GM04503 (cell line): ENCODE measurements at places on chromosomes 2 and 18.
A peak's percentile ranks its signal among the peaks of the same experiment; 100 is the strongest.

GRCh38 chr2:36452260-36452659, 96.7 kb downstream of the CRIM1 start:
- DNase-seq: peak; percentile 69

GRCh38 chr2:132623096-132623839, 46.7 kb downstream of the LYPD1 start:
- DNase-seq: peak; percentile 72

GRCh38 chr2:140747665-140748064, 1383.2 kb downstream of the LRP1B start:
- no peak for DNase-seq

GRCh38 chr2:37507051-37507410, 162.6 kb downstream of the QPCT start:
- DNase-seq: no peak

DNA sequence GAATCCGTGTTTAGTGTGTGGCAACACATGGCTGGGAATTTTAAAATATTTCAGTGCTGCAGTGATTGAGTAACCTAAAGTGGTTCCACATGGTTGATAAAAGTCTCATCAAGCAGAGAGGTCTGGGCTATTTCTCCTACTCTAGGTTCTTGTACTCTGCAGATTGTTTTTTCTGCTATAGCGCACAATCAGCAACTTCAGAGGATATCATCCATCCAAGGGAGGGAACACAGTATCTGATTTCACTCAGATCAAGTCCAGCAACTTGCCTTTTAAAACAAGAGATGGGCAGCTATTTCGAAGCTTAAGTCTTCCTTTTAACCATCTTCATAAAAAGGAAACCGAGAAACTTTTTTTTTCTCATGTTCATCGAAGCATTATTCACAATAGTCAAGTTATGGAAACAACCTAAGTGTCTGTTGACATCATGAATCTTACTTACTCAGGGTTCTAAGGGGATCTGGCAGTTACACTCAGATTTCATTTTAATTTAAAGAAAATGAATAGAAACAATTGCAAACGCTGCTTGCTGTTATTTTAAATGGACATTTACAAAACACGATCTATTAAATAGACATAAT, 172.7 kb upstream of the TRIB2 start:
- peak; percentile 54 for DNase-seq

GRCh38 chr18:23640052-23640451, 22.7 kb downstream of the ANKRD29 start:
- DNase-seq: no peak

GRCh38 chr2:42927334-42928160, 135.2 kb upstream of the HAAO start:
- DNase-seq: no peak

GRCh38 chr2:240111253-240111652, 24.9 kb downstream of the COPS9 start:
- no peak for DNase-seq

GRCh38 chr2:124755386-124755785, 730.3 kb downstream of the CNTNAP5 start:
- DNase-seq: no peak

GRCh38 chr2:43611987-43612894, 16.4 kb upstream of the THADA start:
- no peak for DNase-seq

GRCh38 chr2:217614096-217614495, 388.7 kb downstream of the TNS1 start:
- no peak for DNase-seq

- DNase-seq: peak; percentile 63
These were observed 24.5 kb downstream of the RTTN start for GRCh38 chr18:70181015-70181414.

DNA sequence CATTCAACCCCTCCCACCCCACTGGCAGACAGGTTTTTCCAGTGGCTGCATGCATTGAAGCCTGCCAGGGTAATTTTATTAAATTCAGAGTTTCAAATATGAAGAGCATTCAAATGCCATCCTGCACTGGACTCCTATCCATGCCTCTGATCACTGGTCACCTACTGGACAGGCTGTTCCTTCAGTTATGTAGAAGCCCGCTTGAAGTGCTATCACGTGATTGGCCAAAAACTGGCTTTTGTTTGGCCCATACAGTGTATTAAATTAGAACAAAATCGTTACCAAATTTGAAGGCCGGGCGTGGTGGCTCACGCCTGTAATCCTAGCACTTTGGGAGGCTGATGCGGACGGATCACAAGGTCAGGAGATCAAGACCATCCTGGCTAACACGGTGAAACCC, 464.1 kb downstream of the TSN start:
- DNase-seq: no peak

DNA sequence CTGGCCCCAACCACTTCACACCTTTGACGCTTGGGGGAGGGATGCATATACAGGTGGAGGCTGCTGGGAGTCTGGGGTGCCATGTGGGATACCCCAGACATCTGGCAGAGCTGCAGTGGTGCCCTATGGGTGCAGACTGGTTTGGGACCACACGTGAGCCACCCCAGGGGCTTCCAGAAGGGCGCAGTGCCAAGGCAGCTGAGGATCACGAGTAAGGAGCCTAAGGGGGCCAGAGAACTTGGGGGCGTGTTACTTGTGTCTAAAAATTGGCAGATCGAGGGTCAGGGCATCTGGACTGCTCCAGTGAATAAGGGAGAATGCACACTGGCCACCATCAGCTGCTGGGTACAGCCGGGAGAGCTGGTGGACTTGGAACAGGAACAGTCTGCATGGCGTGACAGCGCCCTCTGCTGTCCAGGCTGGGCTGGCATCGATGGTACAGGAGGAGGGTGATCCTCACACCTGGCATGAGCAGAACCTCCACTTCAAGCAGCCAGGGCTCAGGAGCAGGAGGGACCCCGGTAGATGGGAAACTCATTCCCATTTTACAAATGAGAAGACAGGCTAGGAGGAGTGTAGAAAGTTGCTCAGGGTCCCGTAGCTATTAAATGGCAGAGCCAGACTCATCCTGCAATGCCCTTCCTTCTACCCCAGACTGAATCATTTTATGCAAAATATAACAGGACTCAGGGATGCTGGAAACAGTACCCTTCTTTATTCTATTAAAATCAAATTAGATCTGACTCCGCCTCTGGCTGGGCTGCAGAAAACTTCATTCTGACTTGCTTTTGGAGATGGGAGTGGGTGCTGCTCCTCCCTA, 60.4 kb downstream of the ATOH8 start:
- no peak for DNase-seq

GRCh38 chr18:23519734-23520133, 16.4 kb downstream of the RMC1 start:
- no peak for DNase-seq

- no peak for DNase-seq
These were observed 82.6 kb downstream of the MBP start for GRCh38 chr18:77049938-77050337.

DNA sequence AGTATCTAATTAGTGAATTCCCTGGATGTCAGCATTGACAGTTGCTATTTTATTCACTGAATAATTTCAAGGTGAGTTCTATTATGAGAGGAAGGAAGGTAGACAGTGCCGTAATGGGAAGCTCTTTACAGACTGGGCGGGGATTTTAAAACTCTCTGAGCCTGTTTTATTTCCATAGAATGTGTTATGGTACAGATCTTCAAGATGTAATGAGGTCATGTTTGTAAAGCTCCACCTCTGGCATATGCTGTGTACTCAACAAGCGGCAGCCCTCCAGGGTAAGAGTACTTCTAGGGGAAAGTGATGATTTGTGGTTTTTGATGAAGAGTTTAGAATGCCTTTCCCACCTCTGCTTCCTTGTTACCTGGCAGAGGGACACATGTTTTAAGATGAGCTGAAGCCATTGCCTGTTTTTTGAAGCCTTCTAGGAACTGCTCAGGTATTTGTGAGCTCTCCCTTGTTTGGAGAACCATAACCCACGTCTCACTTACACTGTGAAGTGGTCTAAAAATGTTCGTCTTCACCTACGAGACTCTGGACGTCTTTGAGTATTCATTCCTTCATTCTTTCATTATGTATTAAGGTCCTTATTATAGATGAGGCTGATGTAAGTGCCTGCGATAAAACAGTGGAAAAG, 251.2 kb downstream of the PTGR3 start:
- DNase-seq: no peak

- DNase-seq: no peak
These were observed 231.5 kb downstream of the SLC8A1 start for GRCh38 chr2:40220177-40220925.

GRCh38 chr18:59395226-59396175, 36.4 kb upstream of the LMAN1 start:
- no peak for DNase-seq

- no peak for DNase-seq
These were observed 40.4 kb upstream of the RASGRP3 start for GRCh38 chr2:33436083-33436482.

- DNase-seq: peak; percentile 64
These were observed 21.4 kb upstream of the EML4 start for GRCh38 chr2:42147641-42148274.

- DNase-seq: no peak
These were observed 179.8 kb upstream of the HAAO start for GRCh38 chr2:42971947-42972736.

DNA sequence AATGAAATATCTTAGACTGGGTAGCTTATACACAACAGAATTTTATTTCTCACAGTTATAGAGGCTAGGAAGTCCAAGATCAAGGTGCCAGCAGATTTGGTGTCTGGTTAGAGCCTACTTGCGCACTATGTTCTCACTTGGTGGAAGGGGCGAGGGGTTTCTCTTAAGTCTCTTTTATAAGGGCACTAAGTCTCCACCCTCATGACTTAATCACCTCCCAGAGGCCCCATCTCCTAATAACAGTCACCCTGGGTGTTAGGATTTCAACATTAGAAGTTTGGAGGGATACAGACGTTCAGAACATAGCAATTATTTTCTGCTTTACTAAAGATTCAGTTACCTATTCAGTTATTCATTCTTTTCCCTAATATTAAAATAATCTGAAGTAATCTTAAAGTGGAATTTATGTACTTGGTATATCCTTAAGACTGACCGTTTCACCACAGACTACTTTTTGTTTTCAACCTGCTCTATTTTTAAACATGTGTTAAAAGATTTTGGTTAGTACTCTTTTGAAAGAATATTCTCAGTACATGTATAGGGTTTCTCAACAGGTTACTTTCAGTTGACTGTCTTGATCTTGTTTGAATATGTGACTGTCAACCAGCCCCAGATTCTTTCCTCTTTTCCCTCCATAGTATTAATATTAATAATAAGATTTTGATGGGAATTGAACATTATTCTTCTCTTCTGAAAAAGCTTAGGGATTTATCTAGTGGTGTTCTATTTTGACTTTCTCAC, 130.0 kb downstream of the TAF4B start:
- no peak for DNase-seq

DNA sequence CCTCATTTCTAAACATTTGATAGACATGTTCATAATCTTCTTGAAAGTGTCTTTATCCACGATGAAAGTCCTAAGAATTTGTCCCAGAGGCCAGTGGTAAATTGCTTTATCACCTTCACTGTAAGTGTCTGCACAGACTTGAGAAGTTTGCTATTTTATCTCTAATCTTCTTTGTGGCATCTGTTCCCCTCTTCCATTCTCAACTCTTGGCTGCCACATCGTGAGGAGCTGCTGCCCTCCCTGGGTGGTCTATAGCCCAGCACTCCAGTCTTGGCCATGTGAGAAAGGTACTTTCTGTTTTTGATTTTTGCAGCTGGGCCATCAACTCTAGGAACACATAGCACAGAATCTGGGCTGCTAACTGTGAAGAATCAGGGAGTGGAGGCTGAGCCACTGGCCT, 45.5 kb downstream of the SLC14A2 start:
- DNase-seq: no peak

GRCh38 chr18:3449512-3450011, 410 bp upstream of the TGIF1 start:
- no peak for DNase-seq

GRCh38 chr2:109289504-109290222, 160.7 kb downstream of the SH3RF3 start:
- DNase-seq: no peak

DNA sequence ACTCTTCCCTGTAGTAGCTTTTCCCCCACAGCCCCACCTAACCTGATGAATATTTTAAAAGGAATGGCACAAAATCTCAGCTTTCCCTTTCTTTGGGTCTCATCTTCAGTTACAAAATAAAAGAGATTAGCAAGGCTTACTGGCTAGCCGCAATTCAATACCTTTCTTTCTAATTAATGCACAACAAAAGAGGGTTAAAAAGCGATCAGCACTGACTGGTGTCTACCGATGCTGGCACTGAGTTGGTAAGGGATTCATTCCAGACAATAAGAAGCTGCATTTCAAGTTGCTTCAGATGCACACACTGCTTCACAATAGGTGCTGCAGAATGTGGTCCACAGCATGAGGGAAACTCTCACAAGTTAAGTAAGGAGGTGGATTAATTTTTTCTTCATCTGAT, 41.9 kb downstream of the HDHD2 start:
- DNase-seq: no peak

DNA sequence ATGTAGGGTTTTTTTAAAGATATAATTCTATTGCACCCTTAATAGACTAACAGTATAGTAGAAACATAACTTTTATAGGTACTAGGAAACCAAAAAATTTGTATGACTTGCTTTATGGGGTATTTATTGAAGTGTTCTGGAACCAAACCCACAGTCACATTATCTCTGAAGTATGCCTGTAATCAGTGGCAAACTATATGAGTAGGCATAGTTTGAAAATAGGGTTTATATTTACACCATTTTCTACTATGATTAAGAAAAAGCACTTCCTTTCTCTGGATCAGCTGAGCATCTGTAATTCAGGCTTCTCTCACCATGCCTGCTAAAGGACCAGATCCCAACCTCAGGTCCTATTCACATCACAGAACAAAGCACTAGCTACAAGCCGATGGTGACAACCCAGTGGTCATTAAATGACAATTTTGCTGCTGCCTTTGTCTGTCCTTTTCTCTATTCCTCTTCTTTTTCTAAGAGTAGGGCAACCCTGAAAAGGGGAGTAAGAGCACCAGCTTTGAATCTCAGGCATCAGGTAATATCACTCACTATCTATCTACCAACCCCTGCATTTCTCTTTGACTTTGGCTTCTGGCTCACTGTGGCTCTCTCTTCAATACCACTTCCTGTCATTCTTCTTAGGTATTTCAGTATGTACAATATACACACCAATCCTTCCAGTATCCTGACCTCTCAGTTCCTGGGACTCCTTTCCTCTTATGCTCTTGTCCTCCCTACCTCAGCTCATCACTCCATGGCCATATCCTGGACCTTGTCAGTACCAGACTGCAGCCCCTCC, 14.4 kb downstream of the NEMP2 start:
- DNase-seq: no peak

GRCh38 chr18:68679528-68679927, 35.4 kb downstream of the TMX3 start:
- DNase-seq: peak; percentile 61

DNA sequence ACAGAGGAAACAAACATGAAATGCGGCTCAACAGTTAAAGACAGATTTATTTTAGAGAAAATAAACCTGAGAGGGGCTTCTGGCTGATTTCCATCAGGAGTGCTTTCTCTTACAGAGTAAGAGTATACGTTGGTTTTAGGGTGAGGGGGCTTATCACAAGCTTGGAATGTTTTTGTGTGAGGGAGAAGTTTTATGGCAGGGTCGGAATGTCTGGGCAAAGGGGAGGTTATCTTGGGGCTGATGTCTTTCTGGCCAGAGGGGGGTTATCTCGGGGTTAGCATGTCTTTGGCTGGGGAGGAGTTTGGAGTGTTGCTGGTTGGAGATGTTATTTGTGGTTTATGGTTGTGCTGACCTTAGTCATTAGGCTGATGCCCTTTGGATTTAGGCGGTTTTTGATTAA, 22.1 kb downstream of the PTRHD1 start:
- no peak for DNase-seq
